Hepatic stellate cell (primary cell): ENCODE measurements at places on chromosomes 13 and 19.

GRCh38 chr13:39567569-39567968 lies 35.4 kb downstream of the LHFPL6 start:
- DNase-seq: no peak

DNA sequence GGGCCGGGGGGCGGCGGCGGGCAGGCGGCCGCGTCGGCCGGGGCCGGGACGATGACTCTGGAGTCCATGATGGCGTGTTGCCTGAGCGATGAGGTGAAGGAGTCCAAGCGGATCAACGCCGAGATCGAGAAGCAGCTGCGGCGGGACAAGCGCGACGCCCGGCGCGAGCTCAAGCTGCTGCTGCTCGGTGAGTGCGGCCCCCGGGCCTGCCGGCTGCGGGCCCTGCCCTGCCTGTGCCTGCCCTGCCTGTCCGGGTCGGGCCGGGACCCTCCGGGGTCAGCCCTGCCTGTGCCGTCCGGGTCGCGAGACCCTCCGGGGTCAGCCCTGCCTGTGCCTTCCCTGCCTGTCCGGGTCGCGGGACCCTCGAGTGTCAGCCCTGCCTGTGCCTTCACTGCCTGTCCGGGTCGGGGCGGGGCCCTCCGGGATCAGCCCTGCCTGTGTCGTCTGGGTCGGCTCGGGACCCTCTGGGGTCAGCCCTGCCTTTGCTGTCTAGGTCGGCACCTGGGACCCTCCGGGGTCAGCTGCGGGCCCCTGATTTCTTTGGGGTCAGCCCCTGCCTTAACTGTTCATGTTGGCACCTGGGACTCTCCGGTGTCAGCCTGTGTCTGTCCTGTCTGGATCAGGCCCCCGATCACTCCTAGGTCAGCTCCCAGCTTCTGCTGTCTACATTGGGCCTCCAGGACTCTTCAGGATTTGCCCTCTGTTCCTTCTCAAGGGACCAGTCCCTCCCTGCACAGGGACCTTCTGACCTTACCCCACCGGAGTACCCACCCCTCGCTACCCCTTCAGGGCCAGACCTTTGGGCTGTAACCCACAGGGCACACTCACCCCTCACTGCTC lies 659 bp downstream of the GNA11 start:
- DNase-seq: no peak

DNA sequence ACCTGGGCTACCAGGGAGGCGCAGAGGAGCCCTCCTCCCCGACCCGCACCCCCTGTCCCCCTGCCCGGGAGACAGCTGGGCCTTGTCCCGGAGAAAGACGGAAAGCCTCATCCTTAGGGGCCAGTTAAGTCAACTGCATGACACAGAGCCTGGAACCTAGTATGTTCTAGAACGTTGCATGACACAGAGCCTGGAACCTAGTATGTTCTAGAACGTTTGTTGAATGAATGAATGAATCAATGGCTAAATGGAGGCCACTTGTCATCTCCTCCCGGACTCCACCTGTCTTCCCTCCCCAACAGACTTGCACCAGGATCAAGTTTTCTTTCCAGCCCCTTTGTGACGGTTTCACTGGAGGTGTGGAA lies 706 bp downstream of the SERP2 start:
- no peak for DNase-seq

DNA sequence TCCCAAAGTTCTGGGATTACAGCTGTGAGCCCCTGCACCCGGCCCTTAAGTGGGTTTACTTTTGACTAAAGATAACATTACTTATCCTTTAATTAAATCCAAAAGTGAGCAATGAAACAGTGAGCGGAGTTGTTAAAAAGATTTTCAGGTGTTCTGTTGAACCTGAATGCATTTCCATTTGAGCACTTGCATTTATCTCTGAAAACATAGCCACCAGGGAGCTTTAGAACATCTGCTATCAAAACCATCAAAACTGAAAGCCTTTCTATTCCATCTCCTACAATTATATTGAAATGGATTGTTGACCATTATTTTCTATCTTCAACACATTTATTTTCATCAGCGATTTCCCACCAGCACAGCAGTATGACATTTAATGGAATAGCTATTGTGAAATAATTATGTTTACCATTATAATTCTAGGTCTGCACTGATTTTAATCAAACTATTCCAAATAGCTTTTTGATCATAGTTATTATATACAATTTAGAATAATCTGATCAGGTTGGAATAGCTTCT lies 269.0 kb downstream of the FGF14 start:
- DNase-seq: no peak

DNA sequence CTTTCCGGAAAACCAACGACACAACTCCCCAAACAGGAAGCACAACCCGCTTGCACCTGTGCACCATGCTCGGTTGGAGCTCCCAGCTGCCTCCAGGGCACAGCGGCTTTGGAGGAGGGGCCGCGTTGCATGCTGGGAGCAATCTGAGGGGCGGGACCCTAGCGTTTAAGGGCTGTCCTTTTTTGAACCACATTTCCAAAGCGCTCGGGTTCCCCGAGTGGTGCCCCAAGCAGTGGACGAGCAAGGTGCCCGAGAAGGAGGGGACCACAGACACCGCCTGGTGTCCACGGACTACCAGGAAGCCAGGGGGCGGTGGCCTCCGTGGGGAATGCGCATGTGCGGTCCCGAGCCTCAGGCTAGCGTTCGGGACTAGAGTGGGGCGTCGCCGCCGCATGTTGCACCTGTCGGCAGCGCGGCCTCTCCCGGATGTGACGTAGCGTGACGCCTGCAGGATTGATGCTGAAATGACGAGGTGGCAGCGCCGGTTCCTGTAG lies 11.9 kb upstream of the ZNF57 start:
- no peak for DNase-seq
